Stimulated activated CD4-positive, alpha-beta T cell treated with anti-CD3 and anti-CD28 coated beads, Interleukin-2, amount 100 ng/mL, for 48 hours (primary cell): ENCODE measurements at places on chromosomes 2 and 18.

- DNase-seq: no peak
These were observed 463.2 kb upstream of the ZEB2 start for GRCh38 chr2:144983107-144983506.

- DNase-seq: no peak
These were observed 5.8 kb upstream of the DUSP2 start for GRCh38 chr2:96150791-96151594.

GRCh38 chr18:27921904-27922751 lies 254.8 kb downstream of the CDH2 start:
- no peak for DNase-seq

GRCh38 chr2:239245872-239246721 lies 154.7 kb downstream of the HDAC4 start:
- DNase-seq: no peak

- no peak for DNase-seq
These were observed 453.4 kb upstream of the SLC14A2 start for GRCh38 chr18:45161850-45162249.

- DNase-seq: no peak
These were observed 5.0 kb downstream of the SPIRE1 start for GRCh38 chr18:12652861-12653401.

GRCh38 chr2:74146929-74147726 lies 584 bp downstream of the BOLA3 start:
- DNase-seq: no peak

GRCh38 chr2:73984922-73985307 lies 205 bp downstream of the TET3 start:
- no peak for DNase-seq

GRCh38 chr18:77068321-77069312 lies 64.0 kb downstream of the MBP start:
- DNase-seq: no peak

DNA sequence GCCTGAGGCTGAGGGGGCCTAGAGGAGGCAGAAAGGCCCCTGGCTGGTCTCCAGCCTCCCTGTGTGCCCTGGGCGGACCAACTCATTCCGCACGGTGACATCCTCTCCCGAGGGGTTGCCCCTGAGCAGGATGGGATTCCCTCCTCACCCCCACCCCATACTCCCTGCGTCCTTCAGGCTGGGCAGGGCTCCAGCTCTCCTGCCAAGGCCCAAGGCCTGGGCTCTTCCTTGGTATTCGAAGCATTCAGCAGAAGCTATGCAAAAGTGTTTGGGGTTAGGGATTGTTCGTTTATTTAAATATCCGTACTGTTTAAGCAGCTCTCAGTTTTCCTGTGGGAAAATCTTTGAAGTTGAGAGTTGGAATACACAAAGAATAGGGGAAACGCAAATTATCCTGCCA lies 113.1 kb upstream of the RAB12 start:
- DNase-seq: no peak

DNA sequence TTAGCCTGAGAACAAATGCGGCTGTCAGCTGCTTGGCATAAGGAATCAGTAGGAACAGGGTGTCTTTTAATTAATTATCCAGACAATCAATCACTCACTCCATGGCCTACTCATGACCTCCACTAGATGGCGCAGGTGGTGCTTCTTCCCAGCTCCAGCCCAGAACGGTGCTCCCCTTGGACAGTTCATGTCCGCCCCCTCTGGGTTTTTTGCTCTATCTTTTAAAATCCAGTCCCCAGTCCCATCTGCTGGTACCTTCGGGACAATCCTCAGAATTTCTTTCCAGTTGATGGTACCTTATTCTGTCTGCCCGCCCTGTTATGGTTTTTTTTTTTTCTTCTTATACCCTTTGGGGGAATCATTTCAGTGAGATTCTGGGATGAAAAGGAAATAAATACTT lies 99.8 kb downstream of the CACNB4 start:
- peak; percentile 50 for DNase-seq

GRCh38 chr2:205612636-205613035 lies 69.7 kb upstream of the NRP2 start:
- DNase-seq: peak; percentile 37

GRCh38 chr2:151756820-151757219 lies 22.5 kb upstream of the NEB start:
- no peak for DNase-seq

- DNase-seq: peak; percentile 39
These were observed at the start of gene OSBPL6 for GRCh38 chr2:178193823-178194599. OSBPL6 (plus strand) TSS chr2:178194512; CDS start chr2:178306185, 111,673 bp downstream.

DNA sequence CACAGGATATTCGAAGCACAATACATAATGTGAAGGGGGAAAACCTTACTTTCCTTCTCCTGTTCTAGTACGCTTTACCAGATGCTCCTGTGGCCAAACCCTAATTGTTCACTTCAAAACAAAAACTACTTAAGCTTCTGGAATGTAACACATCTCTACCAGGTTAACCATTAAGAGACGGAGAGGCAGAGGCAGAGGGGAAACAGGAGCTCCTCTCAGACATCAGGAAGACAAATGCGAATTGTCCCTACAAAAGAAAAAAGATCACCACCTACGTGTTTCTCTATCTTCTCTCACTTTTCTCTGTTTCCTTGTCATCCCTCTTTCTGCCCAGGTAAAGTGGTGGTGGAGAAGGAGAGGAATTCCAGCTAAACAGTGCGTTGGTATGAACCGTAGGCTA lies 266.8 kb downstream of the NRXN1 start:
- no peak for DNase-seq

DNA sequence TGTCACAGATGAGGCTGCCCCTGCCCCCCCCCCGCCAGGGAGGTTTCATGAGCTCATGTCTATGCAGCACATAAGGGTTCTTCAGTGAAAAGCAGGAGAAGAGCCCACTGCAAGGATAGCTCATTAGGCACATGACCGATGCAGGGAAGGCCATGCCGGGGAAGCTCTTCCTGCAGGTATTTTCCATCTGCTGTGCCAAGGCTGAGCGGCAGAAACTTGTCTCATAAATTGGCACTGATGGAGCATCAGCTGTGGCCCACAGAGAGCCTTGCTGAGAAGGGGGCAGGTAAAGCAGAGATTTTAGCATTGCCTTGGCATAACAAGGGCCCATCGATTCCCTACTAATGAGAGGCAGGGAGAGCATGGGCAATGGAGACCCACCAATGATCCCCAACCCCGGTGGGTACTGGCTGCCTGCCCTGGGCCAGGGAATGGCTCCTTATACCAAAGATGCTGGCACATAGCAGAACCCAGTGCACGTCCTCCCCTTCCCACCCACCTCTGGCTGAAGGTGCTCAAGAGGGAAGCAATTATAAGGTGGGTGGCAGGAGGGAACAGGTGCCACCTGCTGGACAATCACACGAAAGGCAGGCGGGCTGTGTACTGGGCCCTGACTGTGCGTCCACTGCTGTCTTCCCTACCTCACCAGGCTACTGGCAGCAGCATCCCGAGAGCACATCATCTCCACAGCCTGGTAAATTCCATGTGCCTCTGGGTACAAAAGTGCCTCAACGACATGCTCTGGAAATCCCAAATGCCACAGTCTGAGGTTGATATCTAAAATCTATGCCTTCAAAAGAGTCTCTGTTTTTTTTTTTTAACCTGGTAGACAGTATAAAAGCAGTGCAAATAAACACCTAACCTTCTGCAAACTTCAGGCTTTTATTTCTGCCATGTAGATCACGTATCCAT lies 41.4 kb downstream of the STEAP3 start:
- peak; percentile 35 for DNase-seq

GRCh38 chr18:12430137-12430990 lies 22.6 kb downstream of the PRELID3A start:
- no peak for DNase-seq

- DNase-seq: no peak
These were observed 37.9 kb upstream of the TTR start for GRCh38 chr18:31553800-31554199.

- no peak for DNase-seq
These were observed 50.4 kb downstream of the CLIP4 start for GRCh38 chr2:29165362-29166241.

DNA sequence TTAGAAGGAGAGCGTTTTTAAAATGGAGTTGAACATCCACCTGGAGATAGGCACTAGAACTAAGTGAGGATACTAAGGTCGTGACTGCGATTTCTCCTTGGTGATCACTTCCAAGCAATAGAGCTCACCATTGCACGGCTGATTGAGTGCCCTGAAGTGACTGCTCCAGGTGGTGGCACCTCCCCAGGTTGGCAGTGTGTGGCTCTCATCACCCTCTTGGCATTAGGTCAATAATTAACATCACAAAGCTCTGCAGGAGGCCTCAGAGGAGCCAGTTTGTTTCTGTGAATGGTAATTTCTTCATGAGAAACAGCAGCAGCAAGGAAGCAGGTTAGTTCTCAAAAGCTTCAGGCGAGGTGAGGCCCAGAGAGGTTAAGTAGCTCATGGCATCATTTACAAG lies 259.6 kb downstream of the CLIP4 start:
- DNase-seq: no peak

GRCh38 chr2:84719434-84719833 lies 161.4 kb downstream of the TRABD2A start:
- no peak for DNase-seq

DNA sequence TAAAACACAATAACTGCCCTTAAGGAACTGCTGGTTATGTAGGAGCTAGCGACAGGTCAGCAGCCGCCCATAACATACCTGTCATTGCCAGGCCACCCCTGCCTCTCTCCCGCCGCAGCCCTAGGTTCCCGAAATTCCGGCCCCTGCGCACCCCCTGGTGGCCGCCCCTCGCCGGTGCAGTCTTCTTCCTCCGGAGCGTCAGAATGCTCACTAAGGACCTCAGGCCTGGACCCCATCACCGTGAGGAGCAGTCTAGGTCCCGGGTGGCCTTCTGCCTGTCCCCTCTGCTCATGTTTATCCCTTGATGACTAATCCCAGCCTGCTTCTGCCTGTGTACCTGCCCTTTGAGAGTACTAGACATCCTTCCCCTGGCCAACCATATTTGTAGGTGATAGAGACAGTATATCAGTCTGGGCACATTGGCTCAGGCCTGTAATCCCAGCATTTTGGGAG lies 115.7 kb upstream of the SLC1A4 start:
- DNase-seq: peak; percentile 89

GRCh38 chr2:64135421-64135820 lies 8.8 kb downstream of the PELI1 start:
- no peak for DNase-seq

GRCh38 chr2:152559008-152559407 lies 158.3 kb downstream of the PRPF40A start:
- DNase-seq: no peak

DNA sequence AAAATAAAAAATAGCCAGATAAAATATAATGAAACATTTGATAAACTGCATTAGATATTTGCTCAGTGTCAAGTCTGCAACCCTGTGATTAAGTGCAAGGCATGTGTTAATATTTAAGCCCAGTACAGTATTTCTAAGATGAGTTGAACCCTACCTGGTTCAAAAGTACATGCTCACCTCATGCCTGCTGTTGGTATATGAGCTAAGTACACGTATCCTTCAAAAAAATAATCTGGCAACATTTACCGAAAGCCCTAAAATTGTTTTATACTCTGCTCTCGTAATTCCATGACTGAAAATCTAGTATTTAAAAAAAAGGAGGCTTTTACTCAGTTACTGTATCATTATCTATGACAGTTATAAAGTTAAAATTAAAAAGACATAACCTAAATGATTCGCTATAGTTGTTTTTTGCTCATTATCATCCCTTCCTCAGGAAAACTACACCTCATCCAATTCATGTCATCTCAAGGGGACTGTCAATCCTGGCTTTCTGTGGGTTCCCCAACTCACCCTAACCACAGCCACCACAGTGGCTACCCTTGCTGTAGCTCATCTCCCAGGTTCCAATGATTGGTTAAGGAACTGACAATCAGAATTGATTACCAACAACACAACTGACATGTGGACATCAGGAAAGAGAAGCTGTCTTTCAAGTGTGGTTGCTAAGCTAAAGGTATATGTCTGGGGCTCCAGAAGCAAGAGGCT lies 10.6 kb downstream of the TLK1 start:
- DNase-seq: no peak

- no peak for DNase-seq
These were observed 54.2 kb downstream of the INPP4A start for GRCh38 chr2:98498703-98499440.

DNA sequence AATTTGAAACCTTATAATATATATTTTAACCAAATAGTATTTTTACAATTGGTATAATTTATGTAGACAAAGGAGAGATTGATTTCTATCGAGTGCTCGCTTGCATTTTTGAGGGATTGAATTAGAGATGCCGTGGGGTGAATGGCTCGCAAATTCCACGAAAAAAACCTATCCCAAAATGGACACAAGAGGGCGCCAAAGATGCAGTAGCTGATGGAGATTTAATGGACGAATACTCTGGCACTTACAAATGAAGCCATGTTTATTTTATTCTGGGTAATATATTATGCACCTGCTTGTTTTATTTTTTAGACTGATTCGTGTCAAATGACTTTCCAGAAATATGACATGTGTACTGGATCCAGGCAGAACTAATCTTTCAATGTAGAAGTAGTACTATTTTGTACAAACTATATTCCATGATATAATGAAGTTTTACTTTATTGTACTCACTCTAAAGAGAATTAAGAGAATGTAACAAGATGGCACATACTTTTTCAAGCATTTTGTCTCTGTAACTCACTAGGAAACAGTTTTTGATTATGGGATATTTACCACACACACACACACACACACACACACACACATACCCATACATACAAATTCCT lies 505.4 kb downstream of the PLCL1 start:
- peak; percentile 59 for DNase-seq

- no peak for DNase-seq
These were observed 39.6 kb upstream of the RMDN2 start for GRCh38 chr2:37885329-37885993.

- DNase-seq: no peak
These were observed 20.3 kb upstream of the KIDINS220 start for GRCh38 chr2:8857709-8858108.

GRCh38 chr2:238651306-238652052 lies 196.4 kb upstream of the TWIST2 start:
- DNase-seq: no peak

GRCh38 chr2:239876948-239877289 lies 148.2 kb downstream of the NDUFA10 start:
- no peak for DNase-seq

GRCh38 chr2:95203911-95204310 lies 3.4 kb upstream of the ZNF892 start:
- DNase-seq: no peak

DNA sequence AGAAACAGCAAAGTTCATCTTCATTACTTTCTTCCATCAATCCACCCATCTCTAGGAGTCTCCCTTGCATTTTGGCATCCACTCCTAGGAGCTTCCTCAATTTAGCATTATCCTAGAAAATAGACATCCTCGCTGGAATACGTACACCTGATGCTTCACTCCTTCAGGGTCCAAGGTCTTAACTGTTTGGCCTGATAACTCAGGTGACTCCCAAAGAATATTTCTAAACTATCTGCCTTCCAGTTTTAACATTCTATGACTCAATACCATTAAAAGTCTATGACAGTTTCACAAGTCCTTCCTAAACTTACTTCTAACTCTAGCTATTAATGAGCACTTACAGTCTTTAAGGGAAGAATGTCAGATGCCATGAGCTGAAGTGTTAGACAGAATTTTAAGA lies 26.5 kb upstream of the TLK1 start:
- DNase-seq: no peak

DNA sequence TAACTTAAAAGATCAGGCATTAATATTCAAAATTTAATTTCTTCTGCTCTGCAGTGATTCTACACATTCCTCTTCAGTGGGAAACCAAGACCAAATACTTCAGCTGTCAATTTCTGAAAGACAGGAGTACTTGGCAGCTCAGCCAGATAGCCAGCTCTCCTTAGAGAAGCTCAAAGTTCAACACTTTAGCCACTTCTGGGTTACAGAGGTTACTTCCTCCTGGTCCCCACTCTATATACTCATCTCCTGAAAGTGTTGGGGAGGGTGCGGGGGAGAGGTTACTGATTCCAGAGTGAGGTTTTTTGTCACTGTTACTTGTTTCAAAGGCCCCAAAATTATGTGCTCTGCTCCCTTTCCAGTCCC lies 4.1 kb downstream of the CYTIP start:
- no peak for DNase-seq
